COR-L47 (cell line): ENCODE measurements at places on chromosomes 5 and 9.

GRCh38 chr9:120925535-120926396 is 830 bp downstream of the TRAF1 start:
- DNase-seq = no peak

GRCh38 chr5:31416547-31416946 is 115.3 kb downstream of the DROSHA start:
- DNase-seq = no peak

- DNase-seq = no peak
These were observed 239.5 kb upstream of the SLC24A2 start for GRCh38 chr9:20028192-20028848.

GRCh38 chr9:98833090-98833956 is 25.9 kb downstream of the GALNT12 start:
- no peak for DNase-seq

DNA sequence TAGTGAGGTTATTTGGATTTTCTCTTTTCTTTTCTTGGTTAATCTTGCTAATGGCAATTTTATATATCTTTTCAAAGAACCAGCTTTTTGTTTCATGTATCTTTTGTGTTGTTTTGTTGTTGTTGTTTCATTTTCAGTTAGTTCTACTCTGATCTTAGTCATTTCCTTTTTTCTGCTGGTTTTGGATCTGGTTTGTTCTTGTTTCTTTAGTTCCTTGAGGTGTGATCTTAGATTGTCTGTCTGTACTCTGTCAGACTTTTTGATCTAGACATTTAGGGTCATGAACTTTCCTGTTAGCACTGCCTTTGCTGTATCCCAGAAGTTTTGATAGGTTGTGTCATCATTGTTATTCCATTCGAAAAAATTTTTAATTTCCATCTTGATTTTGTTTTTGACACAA is 399.7 kb downstream of the TLE1 start:
- no peak for DNase-seq

DNA sequence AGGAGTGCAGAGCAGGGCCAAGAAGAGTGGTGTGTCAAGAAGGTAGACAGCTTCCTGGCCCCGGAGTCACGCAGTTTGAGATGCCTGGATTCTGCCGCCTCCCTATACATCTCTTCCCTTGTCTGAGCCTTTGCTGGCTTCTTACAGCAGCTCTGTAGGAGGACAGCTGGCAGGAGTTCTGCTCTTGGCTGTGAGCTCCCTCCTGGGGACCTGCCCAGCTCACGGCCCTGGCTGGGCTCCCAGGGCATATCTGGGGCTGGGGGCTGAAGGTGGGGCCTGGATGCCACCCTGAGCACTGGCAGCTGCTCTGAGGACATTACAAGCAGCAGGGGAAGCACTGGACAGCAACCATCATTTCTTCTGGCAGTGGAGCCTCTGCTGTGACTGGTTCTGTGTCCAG is 786 bp upstream of the TSSK1B start:
- no peak for DNase-seq

- no peak for DNase-seq
These were observed 745.3 kb downstream of the NR2F1-AS1 start for GRCh38 chr5:92835712-92836111.

DNA sequence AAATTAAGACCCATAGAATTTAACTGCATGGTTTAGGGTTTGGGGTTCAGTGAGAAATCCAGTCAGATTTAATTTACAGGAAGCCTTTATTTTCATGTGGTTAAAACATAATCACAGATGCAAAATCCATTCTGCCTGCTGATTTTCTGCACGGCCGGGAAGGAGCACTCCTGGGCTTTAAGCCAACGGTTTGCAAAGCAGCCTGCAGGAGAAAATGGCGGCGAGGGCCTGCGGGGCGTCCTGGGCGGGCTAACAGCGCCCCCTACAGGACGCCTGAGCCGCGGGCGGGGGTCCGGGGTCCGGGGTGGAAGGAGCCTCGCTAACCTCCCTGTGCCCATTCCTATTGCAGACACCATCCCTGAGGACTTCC is 47.6 kb downstream of the THBS4 start:
- peak; percentile 65 for DNase-seq

DNA sequence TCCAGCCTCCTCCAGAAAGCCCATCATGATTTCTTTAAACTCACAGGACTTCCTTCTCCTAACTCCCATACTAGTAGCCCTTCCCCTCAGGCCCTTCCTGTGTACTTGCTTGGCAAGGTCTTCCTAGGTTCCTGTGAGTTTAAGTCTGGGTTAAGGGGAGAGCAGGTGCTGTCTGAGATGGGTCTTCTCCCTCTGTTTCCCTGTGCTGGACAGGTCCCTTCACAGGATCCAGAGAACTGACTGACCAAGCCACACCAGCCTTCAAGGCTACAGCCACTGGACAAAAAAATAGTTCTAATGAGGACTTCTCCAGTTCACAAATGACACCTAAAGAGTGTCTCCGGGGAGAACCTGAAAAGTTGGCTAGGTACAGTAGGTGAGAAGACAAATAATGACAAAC is 29.5 kb upstream of the MYORG start:
- no peak for DNase-seq

DNA sequence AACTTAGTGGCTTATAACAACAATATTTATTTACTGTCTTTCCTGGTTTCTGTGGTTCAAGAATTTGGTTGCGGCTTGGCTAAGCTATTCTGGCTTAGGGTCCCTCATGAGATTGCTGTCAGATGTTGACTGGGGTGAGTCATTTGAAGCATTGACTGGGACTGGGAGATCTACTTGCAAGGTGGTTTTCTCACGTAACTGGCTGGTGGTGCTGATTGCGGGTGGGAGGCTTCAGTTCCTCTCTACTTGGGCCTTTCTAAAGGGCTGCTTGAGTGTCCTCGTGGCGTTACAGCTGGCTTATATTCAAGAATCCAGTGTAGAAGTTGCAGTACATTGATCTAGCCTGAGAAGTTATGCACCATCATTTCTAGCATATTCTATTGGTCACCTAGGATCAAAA is 218.5 kb upstream of the ELAVL2 start:
- DNase-seq = no peak

- DNase-seq = no peak
These were observed 10.5 kb downstream of the GPBP1 start for GRCh38 chr5:57184322-57184721.

DNA sequence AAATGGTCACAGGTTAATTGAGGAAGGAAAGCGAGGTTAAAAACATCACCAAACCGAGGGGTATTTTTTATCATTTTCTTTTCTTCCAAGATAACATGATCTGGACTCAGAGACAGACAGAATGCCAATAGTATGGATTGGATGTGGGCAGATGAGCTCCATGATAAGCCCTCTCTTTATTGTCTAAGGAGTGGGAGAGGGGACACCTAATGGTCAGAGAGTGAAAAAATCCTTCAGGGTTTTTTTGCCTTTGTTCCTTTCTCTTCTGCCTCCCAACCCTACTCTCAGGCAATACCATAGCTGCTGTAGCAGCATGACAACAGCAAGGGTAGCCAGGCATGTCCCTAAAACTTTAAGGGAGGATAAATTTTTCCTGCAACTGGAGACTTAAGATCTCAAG is 94.7 kb downstream of the DIRAS2 start:
- no peak for DNase-seq

DNA sequence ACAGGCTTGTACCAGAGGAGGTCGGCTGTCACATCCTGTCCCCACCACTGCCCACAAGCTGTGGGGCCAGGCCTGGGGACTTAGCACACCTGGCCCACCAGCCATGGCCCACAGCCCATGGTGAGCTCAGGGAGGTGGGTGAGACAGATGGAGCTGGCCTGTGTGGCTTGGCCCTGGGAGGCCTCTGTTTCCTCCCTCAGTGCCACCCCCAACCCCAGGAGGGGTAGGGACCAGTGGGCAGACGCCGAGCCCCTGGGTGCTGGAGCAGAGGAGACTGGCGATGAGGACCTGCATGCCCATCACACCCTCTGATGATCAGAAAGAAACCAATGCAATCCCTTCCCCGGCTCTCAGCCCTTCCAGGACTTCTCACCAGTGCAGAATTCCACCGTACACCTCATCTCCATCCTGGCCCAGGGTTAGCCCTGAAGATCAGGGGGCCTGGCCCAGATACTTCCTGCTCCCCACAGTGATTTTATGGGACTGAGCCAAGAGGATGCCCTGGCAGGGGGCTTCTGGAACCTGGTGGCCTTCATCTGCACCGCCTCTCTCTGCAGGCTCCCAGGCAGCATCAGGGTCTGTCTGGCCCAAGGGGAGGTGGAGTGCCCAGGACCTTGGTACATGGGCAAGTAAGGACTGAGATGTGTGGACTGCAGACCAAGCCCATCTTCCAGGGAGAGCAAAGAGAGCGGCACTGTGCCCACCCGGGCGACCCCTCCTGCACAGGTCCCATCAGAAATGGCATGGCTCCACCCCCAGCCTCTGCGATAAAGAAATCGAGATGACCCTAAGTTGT is 16.9 kb upstream of the NKD2 start:
- DNase-seq = no peak

DNA sequence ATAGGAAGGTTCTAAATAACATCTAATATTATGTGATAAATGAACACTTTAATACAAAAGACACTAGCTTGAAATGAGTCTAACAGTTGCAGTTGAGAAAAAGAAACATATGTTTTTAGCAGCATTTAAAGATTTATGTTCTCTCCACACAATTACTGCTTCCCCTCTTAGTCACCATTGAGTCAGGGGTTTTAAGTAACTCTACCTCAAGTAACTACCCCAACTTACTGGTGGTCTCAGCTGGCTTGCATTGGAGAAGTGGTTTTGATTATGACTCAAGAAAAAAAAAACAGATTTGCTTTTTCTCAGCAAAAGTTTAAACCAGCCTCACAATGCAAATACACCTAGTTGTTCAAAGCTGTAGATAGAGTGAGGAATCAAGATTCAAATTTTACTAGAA is 1216.5 kb upstream of the CDH9 start:
- no peak for DNase-seq

DNA sequence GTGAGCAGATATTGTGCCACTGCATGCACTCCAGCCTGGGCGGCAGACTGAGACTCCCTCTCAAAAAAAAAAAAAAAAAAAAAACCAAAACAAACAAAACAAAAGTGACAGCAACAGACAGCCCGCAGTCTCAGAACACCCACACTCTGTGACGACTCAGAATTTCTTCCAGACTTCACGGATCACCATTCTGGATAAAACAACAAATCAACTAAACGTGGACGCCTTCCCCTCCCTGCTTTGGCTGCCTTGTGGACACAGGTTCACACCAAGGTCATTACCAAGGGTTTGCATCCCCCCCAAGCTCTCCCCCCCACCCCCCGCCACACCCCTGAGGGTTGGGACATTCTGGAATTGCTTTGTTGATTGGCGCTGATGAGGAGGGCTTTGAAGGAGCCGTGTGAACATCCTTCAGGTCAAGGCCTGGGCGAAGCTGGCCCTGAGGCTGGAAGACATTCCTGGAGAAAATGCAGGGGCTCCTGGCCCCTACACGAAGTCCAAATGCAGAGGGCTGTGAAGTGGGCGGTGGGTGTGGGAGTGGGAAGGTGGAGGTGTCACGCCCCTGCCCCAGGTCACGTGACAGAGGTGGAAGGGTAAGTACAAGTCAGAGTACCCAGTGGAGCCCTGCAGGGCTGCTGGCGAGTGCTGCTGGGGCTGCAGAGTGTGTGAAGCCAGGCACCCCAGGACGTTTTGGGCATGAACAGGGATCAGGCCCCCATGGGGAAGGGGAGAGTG is 10.1 kb downstream of the LCN10 start:
- DNase-seq = no peak

- no peak for DNase-seq
These were observed 43.4 kb upstream of the PDE8B start for GRCh38 chr5:77167063-77167462.

DNA sequence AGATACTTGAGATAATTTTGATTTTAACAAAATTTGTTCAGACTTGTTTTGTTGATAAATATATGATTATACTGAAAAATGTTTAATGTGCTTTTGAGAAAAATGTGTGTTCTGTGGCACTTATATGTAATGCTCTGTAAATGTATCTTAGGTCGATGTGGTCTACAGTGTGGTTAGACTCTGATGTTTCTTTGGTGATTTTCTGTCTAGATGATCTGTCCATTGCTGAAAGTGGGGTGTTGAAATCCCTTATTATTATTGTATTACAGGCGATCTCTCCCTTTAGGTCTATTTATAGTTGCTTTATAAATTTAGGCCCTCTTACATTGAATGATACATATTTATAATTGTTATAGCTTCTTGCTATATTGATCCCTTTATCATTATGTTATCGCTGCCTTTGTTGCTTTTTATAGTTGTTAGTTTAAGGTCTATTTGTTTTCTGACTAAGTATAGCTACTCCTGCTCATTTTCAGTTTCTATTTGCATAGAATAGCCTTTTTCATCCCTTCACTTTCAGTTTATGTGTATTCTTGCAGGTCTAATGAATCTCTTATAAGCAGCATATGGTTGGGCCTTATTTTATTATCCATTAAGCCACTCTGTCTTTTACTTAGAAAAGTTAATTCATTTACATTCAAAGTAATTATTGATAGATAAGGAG is 124.3 kb downstream of the MRPS30 start:
- DNase-seq = no peak

- no peak for DNase-seq
These were observed 25.7 kb downstream of the TAS2R1 start for GRCh38 chr5:9604416-9604815.

- no peak for DNase-seq
These were observed 69.0 kb upstream of the GGTA1 start for GRCh38 chr9:121568343-121569265.

DNA sequence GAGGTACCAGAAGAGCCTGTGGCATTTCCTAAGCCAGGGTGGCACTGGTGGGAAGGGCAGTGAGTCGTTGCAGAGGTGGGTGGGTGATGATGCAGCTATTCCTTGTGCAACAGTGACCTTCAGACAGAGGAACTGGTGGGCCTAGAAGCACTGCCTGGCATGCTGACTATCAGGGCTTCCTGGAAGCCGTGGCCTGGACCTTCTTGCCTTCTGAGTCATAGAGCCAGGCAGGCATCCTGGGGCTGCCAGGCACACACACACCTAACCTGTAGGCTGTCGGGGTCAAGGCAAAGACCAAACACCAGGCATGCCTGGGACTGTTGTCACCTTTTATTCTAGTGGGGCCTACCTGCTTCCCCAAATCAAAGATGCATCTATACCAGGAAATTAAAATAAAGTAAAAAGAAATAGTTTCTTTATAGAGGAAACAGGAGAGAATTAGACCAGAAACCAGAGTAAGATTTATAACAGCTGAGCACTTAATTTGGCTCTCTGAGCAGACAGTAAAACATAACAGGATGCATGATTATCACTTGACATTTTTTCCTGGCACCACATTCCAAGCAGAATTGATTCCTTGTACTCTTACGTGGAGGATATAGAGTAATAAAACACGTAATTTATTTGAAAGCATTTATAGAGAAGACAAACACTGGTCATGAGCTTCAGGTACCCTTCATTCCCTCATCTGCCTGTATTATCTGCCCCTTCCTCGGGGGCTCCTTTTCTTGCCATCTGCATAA is 25.1 kb downstream of the NANS start:
- DNase-seq = no peak

- no peak for DNase-seq
These were observed 24.6 kb downstream of the NDUFA8 start for GRCh38 chr9:122134822-122135528.

GRCh38 chr5:43753069-43753468 is 150.1 kb downstream of the NNT start:
- DNase-seq = no peak

DNA sequence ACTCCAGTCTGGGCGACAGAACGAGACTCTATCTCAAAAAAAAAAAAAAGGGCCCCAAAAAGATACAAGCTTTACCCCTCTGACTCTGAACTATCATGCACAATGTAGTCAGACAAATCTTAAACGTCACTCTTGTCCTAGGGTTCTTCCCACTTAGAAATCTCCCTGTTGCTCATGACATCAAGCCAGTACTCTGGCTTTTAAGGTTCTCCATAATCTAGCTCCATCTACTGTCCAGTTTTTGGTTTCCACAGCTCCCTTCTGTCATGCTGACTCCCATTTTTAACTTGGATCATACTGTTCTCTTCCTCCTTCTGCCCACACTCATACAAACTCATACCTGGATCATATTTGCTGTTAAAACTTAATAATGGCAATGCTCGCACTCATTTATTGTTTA is 156.7 kb upstream of the TLX3 start:
- DNase-seq = no peak
